Hematopoietic multipotent progenitor cell treated with erythropoietin and hydrocortisone succinate and interleukin-3 and kit ligand, for 17 days (in vitro differentiated cells): ENCODE measurements at places on chromosomes 12 and 14.
A peak's percentile ranks its signal among the peaks of the same experiment; 100 is the strongest.

GRCh38 chr12:65715961-65716360, 108.3 kb upstream of the HMGA2 start:
- DNase-seq: no peak

- no peak for DNase-seq
These were observed 1366.5 kb downstream of the AACS start for GRCh38 chr12:126431767-126432166.

DNA sequence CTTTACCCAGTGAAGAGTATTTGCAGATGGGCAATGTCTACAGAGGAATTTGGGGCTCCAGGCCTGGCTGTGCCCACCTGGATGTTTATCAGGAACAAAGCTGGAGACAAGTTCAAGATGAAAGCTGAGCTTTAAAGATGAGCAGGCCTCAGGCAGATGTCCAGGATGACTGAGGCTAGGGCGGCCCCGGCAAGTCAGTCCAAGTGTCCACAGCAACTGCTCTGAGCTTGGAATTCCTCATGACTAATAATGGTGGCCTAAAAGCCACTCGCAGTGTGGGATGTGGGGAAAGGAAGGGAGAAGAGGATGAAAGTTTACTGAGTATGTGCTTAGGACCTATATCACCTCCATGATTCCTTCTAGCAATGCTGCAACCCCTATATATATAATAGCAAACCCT, 128.2 kb upstream of the NOS1 start:
- no peak for DNase-seq

- DNase-seq: no peak
These were observed 199.3 kb downstream of the ITPR2 start for GRCh38 chr12:26633591-26634210.

DNA sequence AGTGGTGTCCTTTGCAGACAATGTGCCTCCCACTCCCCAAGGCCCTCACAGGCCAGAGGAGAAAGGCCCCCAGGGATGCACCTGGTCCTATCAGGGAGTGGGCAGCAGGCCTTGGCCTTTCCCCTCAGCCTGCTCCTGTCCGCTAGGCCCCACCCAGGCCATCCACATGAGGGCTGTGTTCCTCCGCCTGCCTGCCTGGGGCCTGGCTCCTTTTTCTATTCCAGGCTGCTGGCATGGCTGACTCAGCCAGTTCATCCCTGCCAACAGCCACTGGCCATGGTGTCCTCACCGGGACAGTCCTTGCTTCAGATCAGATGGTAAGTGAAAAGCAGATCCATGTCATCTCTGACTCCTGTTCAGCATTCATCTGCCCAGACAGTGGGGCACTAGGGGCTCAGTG, 13.4 kb downstream of the ISM2 start:
- DNase-seq: no peak

- DNase-seq: no peak
These were observed 12.3 kb downstream of the DENND5B start for GRCh38 chr12:31578632-31579031.

- no peak for DNase-seq
These were observed 116.6 kb downstream of the SLC25A47 start for GRCh38 chr14:100439781-100440180.

GRCh38 chr12:62103748-62104147, 156.5 kb upstream of the USP15 start:
- DNase-seq: no peak

GRCh38 chr12:113162102-113163029, 12.8 kb downstream of the CFAP73 start:
- no peak for DNase-seq

DNA sequence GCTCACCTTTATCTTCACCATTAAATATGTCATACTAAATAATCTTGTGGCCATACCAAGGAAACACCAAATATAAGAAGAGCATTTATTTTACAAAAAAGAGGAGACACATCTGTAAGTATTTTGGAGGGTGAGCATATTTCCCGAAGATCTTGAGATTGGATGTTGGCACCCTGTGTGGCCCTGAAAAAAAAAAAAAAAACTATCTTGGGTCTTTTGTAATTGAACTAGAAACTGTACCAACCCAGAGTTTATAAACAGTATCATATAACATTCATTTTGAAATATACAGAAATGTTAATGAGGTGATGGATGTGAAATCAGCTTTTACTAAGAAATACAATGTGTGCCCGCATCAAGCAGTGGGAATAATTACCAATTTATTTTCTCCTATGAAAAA, 104.0 kb upstream of the FRMD6 start:
- no peak for DNase-seq

DNA sequence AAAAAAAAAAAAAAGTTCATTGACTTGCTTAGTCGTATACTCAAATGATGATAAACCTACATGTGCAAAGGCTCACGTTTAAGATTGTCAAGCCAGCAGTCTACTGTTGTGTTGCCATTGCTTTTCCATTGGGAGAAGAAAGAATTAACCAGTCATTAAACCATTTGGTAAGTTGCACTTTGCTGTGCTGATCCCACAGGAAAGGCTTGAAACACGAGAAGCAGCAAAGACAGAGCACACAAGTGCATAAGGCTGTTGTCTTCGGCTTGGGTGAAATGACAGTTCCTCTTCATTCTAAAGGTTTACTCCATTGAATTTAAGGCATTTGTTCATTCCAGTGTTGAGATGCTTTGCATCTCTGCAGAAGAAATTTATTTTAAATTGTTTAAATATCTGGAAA, 50.1 kb downstream of the ZC3H14 start:
- no peak for DNase-seq

DNA sequence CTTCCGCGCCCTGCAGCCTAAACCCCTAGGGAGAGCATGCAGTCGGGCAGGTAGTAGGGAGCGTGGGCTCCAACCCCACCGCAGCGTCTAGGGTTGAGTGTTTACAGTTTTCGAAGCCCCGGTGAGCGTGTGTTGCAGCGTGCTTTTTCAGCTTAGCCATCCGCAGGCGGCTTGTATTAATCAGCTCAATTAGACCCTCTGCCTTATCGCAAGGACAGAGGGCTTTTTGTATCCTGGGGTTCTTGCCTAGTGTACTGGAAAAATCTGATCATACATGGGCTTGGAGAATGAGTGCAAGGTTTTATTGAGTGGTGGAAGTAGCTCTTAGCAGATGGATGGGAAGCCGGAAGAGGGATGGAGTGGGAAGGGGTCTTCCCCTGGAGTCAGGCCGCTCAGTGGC, 44.4 kb upstream of the GNG2 start:
- no peak for DNase-seq

DNA sequence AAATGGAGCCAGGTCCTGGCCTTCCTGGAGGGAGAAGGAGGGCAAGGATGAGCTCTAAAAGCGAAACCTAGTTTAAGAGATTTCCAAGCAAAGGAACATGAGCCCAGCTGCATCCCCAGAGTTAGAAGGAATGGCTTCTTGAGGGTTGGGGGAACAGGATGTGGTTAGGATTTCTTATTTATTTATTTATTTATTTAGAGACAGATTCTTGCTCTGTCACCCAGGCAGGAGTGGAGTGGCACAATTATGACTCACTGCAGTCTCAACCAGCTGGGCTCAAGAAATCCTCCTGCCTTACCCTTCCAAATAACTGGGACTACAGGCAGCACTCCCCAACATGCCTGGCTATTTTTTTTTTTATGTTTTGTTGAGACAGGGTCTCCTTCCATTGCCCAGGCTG, 25.3 kb upstream of the TMEM106C start:
- no peak for DNase-seq

DNA sequence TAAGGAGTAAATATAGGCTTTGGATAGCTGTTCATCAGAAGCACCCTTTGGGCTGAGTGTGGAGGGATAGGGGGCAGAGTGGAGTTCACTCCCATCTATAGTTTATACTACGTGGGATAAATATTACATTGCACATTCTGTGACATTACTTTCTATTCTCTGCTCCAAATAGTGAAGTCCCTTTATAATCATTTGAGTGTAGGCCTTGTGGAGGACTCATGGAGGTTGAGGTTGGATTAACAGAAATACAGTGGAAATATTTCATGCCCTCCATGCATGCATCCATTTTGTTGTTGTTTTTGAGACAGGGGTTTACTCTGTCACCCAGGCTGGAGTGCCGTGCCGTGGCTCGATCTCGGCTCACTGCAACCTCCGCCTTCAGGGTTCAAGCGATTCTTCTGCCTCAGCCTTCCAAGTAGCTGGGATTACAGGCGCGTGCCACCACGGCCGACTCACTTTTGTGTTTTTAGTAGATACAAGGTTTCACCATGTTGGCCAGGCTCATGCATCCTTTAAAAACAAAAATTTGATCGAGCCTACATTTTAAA, 1.4 kb downstream of the CHPT1 start:
- DNase-seq: peak; percentile 69

DNA sequence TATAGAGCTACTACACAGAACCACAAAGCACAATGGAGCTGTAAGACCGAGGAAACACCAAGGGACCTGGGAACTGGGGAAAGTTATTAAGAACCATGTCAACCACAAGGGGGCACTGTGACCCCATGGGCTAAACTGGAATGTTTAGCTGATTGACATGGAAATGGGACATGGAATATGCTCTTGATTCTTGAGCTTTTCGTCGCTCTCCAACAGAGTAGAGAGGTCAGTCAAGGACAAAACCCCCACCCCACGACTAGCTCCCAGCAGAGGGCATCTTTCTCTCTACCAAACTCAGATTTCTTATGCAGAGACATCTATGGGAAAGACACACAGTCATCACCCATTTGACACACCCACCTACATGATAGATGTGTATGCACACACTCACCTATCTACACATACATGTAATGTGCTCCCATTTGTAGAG, 10.1 kb downstream of the NDRG2 start:
- peak; percentile 82 for DNase-seq

GRCh38 chr12:47949441-47950341, 13.7 kb upstream of the TMEM106C start:
- peak; percentile 48 for DNase-seq

DNA sequence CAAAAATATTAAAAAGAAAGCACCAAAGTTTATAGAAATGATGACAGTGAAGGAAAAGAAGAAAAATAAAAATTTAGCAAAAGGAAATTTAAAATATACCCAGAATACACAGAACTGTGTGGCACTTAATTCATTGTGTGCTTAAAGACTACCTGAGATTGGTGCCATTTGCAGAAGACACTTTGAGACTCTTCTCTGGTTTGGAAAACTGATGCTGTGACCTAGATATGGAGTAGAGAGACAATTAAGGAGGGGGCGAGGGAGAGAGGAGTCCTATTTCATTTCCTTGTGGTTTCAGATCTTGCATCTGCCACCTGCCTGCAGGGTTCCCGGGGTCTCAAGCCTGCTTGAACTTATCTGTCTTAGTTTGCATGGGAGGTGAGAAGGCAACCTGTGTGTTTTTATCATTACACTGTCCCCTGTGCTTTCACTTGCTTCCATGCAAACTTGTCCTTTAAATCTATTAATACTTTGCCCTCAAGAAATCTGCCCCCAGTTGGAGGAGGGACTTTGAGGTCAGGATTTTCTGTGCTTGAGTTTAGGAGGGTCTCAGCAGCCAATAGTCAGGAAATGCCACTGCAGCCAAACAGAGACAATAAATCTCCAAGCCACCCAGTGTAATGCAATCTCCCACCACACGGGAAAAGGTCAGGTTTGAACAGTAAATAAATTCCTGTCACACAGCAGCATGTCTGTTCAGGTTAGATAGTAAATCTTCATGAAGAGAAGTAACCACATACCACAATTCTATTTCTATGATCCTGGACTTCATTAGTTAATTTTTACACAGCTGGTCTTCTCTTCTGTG, 119.4 kb downstream of the CAND1 start:
- no peak for DNase-seq

DNA sequence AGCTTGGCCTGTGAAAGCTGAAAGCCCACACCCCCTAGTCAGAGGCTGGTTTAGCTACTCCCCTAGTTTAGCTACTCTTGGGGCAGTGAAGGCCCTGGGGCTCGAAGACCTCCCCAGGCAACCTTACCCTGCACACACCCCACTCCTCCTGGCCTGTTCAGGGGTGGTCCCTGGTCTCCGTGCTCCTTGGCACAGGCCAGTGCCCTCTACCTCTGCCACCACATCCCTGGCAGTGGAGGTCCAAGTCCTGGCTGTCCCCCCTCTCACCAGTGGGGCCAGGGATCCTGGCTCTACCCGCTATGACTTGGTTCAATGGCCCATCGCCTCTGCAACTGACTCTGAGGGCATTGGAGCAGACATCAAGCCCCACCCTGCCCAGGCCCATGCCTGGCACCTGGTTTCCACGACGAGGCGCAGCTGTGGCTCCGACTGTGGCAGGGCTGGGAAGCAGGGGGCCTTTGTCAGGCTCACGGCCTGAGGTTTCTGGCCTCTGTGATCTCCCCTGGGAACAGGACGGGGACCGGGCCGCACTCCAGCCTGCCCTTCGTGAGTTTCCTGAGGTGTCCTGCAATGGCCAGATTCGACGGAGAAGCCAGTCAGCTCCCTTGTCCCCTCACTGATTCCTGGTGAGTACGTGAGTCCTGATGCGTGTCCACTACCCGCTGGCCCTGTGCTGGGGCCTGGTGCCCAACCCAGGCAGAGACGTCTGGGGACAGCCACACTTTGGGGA, 5.7 kb downstream of the TMEM121 start:
- no peak for DNase-seq

DNA sequence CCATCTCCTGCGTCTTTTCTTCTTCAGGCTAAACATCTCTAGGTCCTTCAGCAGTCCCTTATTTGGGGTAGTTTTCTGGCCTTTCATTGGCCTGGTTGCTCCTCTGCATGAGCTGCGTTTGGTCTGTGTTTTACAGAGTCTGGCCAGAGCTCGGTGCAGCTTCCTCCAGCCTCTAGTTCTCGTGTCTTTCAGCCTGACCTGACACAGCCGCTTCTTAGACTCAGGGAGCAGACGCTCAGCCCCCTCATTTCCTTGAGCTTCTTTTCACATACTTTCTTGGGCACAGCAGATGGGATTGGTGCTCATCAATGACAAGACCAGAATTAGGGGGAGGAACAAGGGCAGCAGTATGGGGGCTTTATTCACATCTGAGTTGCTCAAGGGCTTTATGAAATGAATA, 13.6 kb upstream of the GSG1 start:
- DNase-seq: no peak

- DNase-seq: no peak
These were observed 478.0 kb downstream of the RMST start for GRCh38 chr12:97940629-97941028.

GRCh38 chr14:62304257-62304656, 542.0 kb downstream of the SNAPC1 start:
- DNase-seq: no peak

DNA sequence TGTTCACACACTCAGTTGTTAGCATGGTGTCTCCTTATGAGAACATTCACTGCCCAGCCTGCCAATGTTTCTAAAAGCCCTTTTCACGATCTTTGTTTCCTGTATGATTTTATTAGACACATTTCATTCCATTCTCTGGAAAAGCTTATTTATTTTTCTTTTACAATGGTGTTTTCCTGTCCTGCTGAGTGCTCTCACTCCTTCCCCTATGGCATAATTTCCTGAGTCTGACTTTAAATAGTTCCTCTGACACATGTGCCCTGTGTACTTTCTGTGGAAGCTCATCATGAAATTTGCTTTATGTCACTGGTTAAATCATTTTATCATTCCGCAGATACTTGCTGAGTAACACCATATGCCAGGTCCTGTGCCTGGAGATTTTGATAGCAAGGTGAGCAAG, 612.0 kb downstream of the FLRT2 start:
- no peak for DNase-seq
